ENCODE measurements at places on chromosomes 16 and 17.

GRCh38 chr16:62149631-62150030, 113.4 kb upstream of the CDH8 start:
- DNase-seq = no peak

DNA sequence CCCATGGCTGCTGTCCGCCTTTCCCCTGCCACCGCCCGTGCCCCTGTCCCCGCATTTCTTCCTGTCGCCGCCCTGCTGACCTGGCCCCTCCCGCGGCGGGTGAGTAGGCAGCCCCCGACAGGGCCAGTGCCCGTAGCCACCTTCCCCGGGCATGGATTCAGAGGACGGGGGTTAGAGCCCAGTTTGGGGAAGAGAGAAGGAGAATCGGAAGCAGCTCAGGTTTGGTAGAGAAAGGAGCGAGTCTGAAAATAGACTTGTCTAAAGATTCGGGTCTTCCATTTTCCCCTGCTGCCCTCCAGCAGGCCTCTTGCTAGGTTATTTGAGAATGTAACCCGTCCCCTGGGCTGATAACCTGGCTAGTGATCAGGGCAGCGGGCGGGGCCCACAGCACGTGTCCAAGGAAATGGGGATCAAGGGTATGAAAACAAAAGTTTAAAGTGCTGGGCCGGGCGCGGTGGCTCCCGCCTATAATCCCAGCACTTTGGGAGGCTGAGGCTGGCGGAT, 7.9 kb upstream of the CLDN9 start:
- DNase-seq = no peak

DNA sequence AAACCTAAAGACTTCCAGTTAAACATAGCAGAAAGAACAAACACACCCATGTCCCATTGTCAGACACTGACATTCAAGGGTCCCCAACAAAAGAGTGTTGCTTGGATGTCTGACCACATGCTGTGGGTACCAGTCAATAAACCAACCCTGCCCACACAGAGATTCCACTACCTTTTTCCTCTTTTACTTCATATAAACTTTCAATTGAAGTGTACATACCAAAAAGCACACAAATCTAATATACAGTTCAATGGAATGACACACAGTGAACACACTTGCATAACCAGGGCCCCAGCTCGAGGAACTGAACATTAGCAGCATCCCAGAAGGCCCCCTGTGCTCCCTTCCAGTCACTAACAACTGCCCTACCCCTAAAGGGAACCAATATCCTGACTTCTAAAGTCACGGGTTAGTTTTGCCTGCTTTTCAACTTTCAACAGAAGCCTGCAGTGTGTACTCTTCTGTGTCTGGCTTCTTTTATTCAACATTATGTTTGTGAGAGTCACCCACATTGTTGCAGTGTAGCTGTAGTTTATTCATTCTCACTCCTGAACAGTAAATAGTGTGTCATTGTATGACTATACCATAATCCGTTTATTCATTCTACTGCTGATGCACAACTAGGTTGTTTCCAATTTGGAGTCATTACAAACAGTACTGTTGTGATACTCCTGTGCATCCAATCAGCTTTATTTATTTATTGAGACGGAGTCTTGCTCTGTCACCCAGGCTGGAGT, 18.0 kb downstream of the CFDP1 start:
- no peak for DNase-seq

DNA sequence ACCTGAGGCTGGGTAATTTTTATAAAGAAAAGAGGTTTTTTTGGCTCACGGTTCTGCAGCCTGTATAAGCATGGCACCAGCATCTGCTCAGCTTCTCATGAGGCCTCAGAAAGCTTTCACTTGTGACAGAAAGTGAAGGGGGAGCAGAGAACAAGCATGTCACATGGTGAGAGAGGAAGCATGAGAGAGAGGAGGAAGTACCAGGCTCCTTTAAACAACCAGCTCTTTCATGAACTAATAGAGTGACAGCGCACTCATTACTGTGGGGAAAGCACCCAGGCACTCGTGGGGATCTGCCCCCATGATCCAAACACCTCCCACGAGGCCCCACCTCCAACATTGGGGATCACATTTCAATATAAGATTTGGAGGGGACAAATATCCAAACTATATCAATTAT, 86.8 kb downstream of the USP32 start:
- no peak for DNase-seq

DNA sequence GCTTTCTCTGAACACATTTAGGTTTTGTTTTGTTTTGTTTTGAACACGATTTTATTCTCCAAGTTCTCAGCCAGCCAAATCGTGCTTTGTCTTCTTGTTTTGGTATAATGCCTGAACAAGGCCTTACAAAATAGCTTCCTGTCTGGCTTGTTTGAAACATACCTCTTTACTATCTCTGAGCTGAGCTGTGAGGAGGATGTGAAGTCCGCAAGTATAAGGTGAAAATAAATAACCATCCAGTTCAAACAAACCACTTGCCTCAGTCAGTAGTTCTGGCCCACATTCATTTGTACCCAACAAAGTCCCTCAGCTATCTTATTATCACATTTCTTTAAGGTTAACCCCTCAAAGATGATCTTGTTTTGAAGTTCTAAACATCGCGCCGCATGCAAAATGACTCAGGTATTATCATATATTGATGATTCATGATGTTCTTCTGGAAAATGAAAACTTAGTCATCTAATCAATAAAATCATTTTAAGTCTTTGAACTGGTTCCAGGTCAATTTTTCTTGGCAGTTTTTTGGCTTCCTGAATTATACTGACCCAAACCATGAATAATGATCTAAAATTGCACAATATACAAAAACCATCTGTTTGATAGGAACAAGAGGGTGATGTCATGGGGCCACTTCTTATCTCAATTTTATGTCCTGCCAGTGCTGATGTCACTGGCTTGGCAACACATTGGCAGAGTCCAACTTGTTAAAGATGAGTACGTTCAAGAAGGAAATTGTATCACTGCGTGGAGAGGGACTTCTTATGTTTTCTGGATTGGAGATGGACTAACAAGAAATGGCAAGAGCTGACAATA, 694.3 kb downstream of the KCNJ2 start:
- DNase-seq = no peak

GRCh38 chr16:89919535-89920406, 1.1 kb downstream of the MC1R start:
- DNase-seq = no peak

- no peak for DNase-seq
Observed at GRCh38 chr17:17711641-17712162, 30.4 kb downstream of the RAI1 start.

DNA sequence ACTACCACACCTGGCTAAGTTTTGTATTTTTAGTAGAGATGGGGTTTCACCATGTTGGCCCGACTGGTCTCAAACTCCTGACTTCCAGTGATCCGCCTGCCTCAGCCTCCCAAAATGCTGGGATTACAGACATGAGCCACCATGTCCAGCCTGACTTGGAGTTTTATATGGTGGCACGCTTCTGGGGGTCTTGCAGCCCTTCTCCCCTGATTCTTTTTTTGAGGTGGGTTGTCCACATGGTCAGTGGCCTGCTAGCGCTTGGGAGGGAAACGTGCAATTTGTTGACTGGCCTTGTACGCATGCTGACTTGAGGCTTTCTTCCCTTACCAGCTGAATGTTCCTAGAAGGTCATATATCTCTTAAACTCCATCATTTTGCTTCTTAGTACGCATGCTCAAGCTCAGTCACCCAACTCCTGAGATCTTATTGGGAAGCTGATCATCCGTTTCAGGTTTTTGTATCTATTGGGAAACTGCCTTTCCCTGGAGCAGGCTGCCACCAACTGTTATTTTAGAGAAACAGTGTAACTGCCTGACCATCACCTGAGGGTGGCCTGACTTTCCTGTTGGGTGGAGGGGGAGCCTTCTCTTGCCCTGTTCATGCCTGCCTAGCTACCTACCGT, 13.7 kb upstream of the LDHD start:
- DNase-seq = no peak

DNA sequence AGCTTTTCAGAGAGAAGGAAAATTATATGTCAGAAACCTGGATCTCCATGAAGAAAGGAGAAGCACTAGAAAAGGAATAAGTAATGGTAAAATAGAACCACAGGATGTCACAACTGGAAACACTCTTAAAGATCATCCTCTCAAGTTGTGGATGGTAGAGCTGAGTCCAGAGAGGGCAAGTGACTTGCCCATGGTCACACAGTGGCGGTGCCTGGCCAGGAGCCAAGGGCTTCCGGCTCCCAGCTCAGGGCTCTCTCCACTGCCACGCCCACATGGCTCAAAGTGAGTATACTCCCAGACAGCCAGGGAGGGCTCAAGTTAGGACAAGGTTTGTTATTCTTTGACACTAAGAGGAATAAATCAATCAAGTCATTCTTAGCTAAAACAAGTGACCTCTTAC, 159.8 kb downstream of the COPRS start:
- DNase-seq = no peak

- DNase-seq = no peak
Observed at GRCh38 chr16:87392821-87393679, 914 bp downstream of the MAP1LC3B start.

- no peak for DNase-seq
Observed at GRCh38 chr16:1493746-1494094, 560 bp downstream of the TELO2 start.

DNA sequence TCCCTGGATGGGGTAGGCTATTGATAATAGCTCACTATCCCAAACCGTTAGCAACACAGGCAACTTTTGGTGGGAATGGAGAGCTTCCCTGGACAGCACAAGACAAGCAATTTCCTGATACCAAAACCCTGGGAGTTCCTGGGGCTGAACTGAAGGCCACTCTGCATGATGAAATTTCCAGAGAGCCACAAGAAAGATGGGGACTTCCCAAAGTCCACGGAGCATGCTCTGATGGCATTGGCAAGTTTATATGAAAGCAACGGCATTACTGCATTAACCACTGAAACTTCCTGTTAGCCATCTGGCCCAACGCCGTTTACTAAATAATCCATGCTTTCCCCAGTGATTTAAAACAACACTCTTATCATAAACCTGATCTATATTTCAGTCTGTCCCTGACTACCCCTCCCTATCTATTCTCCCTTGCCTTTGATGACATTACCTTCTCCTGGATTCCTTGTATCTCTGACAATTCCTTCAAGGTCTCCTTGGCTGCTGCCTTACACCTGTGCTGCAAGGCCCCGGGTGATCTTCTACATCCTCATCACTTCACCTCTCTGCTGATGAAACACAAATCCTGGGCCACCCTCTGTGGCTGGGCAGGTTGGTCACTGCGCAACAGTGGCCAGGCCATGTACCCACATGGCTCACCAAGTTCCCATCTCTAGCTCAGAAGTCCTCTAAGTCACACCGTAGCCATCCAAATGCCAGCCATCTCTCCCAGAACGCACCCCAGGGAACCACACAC, 108.5 kb upstream of the RCVRN start:
- no peak for DNase-seq

GRCh38 chr16:52389045-52389444, 157.9 kb downstream of the TOX3 start:
- no peak for DNase-seq

DNA sequence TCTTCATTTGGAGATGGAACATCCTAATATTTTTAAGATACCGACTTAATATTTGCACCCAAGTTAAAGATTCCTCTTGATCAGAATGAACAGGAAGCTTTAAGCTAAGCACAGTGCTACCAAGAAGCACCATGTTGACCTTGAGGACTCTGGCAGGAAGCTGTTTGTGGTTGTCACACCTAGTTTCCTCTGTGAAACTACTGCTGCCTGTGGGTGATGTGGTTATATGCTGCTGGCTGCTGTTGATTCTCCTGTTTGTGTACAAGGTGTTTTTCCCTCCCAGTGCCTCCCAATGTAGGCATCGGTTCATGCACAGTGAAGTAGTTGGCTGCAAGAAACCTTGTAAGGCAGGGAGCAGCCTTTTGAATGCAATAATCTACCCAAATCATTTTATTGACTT, 23.4 kb downstream of the RBL2 start:
- peak; percentile 36 for DNase-seq

DNA sequence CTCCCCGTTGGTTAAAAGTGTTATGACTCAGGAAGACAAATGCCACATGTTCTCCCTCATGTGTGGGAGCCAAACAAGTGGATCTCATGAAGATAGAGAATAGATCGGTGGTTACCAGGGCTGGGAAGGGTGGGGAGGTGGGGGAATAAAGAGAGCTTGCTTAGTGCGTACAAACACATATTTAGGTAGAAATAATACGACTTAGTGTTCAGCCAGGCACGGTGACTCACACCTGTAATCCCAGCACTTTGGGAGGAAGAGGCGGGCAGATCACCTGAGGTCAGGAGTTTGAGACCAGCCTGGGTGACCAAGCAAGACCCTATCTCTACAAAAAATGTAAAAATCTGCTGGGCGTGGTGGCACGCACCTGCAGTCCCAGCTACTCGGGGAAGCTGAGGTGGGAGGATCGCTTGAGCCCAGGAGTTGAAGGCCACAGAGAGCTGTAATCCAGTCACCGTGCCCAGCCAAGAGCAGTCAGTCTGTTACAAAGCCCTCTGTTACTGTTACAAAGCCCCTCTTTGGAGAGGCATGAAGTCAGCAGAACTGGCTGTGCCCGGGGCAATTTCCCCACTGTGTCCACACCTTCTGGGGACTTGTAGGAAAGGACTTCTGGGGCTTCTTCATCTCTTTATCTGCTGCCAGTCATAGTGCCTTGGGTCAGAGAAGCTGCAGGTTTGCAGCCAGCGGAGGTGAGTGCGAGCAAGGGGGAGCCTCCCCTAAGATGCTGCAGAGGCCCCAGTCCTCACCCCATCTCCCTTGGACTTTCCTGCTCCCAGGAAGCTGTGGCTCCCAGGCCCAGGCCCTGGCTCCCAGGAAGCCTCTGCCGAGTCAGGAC, 4.3 kb upstream of the ALDH3A1 start:
- no peak for DNase-seq

Data from stimulated activated CD8-positive, alpha-beta memory T cell treated with anti-CD3 and anti-CD28 coated beads, Interleukin-4, amount 100 ng/mL, for 1 hour (primary cell).